ENCODE measurements at places on chromosomes 7 and 10.

DNA sequence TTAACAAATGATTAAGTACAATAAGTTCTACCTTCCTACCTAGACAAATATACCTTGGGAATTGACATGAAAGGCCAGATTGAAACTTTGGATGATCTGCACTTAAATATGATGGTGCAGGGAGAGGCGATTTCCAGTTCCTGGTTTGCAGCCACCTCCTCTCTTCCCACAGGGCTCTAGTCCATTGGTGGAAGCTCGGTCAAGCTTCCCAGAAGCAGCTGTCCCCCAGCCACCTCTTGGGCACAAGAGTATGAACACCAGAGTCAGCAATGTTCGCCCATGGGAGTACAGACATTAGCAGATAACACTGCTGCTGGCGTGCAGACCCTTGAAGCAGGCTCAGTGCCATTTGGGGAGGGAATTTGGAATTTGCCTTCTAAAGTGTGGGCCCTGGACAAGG lies 1.5 kb upstream of the CPVL start:
- DNase-seq, result no peak

- DNase-seq, result peak; percentile 94
These were observed 55.7 kb downstream of the ST7 start for GRCh38 chr7:117008886-117009531.

- DNase-seq, result no peak
These were observed 56.1 kb upstream of the ADO start for GRCh38 chr10:62748386-62748785.

DNA sequence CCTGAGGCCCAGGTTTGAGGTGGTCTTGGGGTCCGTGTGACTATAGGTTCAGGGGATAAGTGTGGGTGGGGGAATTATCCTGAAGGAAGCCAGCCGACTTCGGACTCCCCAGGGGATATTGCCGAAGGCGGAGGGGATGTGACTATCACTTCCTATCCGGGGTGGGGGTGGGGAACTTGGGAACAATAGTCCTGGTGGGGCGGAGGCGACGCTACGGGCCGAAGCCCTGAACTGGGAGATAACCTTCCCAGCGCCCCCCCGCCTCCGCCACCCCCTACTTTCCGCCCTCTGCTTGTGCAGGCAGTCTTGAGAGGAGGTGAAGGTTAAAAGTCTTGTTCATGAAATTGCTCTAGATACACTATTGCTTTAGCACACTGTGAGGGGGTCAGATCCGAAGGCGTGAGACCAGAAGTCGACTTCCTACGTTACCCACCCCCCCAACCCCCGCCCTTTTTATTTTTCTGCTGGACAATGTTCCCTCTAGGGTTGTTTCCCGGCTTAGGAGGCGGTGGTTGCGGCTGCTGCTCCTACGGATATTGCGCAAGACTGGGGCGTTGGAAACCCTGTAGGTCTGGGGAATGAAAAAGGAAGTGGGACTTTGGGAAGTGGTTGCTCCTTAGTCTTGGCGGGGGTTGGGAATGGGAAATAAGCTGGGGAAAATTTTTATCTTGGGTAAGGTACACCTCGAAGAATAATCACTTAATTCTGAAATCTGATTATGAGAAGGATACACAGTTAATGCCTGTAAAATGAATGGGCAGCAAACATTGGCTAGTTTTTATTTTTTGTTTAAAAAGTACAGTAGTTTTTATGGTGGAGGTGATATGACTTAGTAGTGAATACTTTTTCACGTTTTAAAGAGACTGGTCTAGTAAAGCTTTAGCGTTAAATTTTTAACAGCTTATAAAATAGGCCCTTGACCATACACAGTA lies 1.5 kb downstream of the PTPN12 start:
- peak; percentile 55 for DNase-seq

DNA sequence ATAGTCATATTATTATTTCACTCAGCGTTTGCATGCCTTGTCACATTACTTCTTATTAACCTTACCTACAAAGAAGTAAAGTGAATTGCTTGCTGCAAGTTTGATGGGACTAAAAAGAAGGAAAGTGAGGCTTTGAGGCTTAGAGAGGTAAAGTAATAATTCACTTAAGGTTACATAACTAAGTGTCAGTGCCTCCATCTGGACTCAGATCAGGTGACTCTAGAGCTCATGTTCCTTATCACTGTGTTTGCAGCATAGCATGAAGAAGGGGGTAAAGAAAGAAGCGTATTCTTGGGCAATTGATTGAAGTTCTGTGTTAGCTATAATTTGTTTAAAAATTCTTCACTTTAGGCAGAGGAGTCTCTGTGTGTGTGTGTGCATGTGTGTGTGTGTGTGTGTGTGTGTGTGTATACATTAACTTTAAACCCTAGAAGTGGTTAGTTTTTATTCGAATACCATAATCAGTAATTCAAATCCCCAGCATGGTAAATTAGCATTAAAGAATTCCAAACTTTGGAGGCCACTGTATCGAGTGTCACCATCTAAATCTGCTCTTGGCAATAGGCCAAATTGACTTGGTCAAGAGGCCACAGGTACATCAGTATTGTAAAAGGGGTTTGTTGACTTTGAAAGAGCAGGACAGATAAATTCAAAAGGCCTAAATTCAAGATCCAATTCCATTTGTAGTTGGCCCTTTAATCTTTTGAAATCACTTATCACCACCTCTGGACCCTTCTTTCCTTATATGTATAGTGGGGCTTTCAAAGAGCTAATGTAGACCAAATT lies 2.2 kb upstream of the PON3 start:
- no peak for DNase-seq

GRCh38 chr10:12787297-12787696 lies 214.2 kb downstream of the CCDC3 start:
- DNase-seq, result no peak

GRCh38 chr10:93412801-93413200 lies 69.3 kb downstream of the MYOF start:
- peak; percentile 70 for DNase-seq

DNA sequence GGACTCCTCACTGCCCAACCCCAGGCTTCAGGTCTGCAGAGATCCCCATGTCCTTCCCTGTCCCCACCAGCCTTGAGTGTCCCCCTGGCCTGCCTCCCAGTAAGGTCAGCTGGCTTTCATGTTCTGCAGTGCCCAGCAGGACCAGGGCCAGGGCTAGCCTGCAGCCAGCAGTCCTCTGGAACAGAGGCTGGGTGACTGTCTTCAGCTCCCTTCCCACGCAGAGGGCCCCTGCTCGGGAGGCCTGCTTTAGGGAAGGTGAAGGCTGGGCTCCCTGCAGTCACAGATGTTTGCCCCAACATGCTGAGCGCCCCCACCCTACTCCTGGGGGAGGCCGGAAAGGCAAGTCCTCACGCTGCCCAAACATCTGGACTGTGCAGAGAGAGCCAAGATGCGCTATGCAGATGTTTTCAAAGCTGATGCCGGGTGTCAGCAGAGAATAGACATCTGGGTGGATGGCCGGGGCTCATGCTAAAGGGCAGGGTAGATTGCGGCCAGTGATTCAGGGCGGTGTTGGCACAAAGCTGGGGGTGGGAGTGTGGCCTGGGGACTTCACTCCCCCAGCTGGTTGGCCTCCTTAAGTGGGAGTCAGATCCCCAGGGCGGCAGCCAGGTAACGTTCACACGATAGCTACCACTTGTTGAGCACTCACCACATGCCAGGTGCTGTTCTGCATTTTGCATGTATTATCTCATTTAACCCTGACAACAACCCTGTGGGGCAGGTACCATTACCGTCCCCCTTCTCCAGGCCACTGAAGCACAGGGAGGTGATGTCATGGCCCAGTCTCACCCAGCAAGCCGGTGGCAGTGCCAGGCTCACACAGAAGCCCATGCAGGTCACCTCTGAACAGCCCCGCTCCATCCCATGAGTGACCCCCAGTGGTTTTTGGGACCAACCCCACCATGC lies 71.2 kb upstream of the COL13A1 start:
- DNase-seq, result no peak

- DNase-seq, result peak; percentile 68
These were observed 41.1 kb upstream of the STMP1 start for GRCh38 chr7:135620980-135621850.

GRCh38 chr10:33392706-33393105 lies 58.2 kb upstream of the NRP1 start:
- DNase-seq, result no peak

DNA sequence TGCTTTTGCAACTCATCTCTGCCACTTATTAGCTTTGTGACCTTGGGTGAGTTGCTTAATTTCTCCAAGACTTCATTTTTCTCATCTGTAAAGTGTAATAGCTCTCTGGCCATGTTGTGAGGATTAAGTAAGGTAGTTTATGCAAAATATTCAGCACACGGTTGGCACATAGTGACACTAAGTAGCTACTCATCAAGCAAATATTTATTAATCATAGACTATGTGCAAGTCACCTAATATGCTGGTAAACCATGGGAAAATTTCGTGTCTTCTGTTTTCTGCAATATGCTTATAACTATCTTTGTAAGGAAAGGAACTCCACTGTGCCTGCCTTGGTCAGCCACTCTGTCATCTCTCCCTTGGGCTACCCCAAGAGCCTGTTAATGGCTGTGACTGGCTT lies 50.3 kb upstream of the EGR2 start:
- DNase-seq, result no peak

- DNase-seq, result no peak
These were observed 1.0 kb upstream of the AVPI1 start for GRCh38 chr10:97687785-97688781.

GRCh38 chr7:124959676-124960075 lies 30.1 kb upstream of the POT1 start:
- no peak for DNase-seq

- DNase-seq, result no peak
These were observed 22.9 kb upstream of the CREB3L2 start for GRCh38 chr7:138024765-138025164.

GRCh38 chr7:23930312-23930711 lies 220.3 kb downstream of the STK31 start:
- no peak for DNase-seq

DNA sequence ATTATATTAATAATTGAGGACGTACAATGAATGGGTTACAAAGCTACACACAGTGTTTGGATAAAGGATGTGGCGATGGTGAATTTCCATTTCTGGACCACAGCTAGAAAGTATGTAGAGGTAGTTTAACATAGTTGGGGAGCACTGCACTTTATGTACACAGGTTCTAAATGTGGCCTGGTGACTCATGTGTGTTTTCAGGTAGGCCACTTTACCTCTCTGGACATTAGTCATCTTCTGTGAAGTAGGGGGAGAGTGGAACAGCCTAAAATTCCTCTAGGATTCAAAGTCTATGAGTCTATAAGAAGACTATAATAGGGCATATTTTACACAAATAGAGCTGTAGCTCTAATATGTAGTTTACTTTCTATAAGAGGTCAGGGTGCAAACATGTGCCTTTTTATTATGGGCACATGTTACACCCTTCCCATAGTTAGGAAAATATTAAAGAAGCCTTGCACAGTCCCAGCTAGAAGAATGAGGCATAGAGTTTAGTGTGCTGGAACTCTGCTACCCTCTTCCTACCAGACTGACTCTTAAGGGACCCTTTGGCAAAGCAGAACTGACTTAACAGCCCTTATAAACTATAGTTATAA lies 594.9 kb downstream of the LRMDA start:
- DNase-seq, result no peak

DNA sequence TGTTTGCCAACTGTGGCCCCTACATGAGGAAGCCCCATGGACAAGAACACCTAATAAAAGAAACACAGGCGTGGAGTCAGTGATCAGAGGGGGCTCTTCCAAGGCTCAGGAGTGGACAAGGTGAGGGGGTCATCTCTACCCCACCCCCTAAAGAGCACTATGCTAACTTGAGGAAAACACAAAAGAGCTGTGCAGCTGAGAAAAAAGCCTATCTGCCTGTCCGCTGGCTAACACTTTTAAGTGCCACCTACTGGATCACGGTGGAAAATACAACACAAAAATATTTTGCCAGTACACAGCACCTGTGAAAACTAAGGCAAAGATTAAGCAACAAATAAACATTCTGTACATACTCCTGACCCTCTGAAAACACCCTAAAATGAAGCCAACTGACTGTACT lies 53.1 kb upstream of the COBL start:
- DNase-seq, result no peak

DNA sequence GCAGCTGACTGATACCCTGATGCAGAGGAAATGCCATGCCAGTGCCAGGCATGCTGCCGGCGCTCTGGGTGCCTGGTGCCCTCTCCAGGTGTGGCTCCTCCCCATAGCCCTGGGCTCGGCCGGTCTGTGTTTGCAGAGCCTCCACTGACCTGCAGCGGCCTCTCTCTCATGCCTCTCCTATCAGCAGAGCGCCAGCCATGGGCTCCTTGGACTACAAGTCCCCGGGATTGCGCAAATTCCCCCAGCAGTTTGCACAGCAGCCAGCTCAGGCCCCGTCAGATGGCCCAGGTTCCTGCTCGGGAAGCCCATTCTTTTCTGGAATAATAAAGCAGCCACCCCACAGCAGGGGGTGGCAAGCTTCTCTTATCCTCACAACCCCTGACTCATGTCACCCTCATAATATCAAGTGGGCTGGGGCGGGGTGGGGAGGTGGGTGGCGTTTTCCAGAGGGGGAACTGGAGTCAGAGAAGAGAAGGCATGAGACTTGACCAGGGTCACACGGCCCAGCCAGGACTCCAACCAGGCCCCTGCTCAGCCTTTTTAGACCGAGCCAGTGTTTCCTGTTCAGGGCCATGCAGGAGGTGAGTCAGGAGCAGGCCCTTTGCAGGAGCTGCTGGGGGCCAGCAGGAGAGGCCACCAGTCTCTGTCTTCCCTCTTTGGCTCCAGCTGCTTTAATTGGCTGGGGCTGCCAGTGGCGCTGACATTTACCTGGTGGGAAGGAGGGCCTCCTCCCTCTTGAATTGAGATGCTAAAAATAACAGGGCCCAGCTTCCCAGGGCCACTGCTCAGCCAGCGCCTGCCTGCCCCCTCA lies 58.6 kb downstream of the ZMIZ1 start:
- DNase-seq, result no peak
